Fibroblast of lung (primary cell): ENCODE measurements at places on chromosomes 2 and 18. TPM values are rescaled to one million over a fixed set of nuclear protein-coding genes. Genes with fewer than 3 reads are reported as not detected.

RAB6D gene
- total RNA-seq, result under 0.01 TPM in 1 of 2 replicates, not detected in the other

GRCh38 chr18:10041180-10041579 is 127.4 kb downstream of the VAPA start:
- peak; percentile 96 for DNase-seq

SRSF7 gene
- 69.9 and 118 TPM in 2 replicates for total RNA-seq

DNA sequence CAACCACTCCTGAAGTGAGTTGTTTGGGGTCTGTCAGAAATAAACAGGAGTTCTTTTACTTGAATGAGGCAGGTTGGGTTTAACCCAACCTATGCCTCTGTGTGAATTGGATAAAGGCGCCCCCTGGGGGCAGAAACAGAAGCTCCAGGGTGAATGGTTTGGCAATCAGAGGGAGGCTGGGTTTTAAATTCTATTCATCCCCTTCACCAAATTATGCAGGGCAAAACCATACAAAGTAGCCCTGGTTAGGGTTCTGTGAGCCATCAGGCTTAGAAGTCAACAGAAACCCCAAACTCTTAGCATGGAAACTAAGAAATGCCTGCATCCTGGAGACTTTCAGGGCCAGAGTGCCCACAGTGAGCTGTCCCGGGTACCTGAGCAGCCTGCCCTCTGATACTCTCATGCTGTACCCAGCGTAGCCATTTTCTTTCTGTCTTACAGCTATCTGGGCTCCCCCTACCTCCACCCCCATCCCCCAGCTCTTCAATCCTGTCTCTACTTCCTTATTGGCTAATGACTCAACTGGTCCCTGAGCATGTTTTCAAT is 241.5 kb downstream of the ICOS start:
- DNase-seq, result peak; percentile 9

GRCh38 chr2:215028231-215028630 is 110.2 kb downstream of the ABCA12 start:
- peak; percentile 42 for DNase-seq

DNA sequence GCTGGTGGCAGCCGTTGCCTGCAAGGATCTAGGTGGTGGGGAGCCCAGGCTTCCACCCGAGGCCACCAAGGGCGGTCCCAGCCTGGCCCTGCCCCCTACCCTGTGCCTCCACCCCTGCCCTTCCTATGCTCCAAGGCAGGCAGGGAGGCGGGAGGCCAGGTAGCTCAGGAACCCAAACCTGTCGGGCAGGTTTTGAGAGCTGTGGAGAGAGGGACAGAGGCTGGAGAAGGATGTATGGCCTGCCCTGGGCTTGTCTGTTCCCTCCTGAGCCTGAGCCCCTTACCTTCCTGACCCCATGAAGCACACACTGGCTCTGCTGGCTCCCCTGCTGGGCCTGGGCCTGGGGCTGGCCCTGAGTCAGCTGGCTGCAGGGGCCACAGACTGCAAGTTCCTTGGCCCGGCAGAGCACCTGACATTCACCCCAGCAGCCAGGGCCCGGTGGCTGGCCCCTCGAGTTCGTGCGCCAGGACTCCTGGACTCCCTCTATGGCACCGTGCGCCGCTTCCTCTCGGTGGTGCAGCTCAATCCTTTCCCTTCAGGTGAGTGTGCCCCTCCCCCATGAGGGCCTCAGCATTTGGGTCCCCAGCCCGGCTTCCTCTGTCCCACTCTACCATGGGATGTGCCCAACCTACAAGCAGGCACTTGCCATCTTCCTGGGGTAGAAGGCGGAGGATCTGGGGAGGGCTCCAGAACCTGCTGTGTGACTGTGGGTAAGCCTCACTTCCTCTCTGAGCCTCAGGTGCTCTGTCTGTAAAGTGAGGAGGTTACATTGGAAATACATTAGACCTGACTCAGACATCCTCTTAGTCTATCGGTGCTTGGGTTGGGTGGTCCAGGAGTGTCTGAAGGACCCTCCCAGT is at the start of gene PROM2:
Gene PROM2, plus strand, starts transcription at position 159 of the 860 bp plus-strand sequence. Its CDS starts 137 bp downstream, at position 296.
- no peak for DNase-seq

TANC1 gene
- total RNA-seq, result 30.8 and 41.9 TPM in 2 replicates

DNA sequence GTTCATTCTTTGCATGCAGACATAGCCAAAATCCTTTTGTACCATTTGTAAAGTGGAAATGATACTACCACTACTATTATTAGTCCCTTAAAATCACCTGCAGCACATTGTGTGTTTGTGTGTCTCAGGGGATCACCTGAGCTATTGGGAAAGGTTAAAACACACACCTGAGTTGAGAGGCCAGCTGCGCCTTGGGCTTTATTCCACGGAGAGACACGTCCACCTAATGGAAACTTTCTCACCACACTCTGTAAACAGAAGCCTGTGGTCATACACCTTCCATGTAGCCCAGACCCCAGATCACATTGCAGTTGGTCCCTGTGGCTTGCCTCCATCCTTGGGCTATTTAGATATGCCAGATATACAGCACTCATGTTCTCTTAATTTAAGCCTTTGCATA is 81.8 kb upstream of the SH3BP4 start:
- no peak for DNase-seq

- DNase-seq, result no peak
These were observed 49.5 kb downstream of the LBH start for GRCh38 chr2:30280596-30281434.

DNA sequence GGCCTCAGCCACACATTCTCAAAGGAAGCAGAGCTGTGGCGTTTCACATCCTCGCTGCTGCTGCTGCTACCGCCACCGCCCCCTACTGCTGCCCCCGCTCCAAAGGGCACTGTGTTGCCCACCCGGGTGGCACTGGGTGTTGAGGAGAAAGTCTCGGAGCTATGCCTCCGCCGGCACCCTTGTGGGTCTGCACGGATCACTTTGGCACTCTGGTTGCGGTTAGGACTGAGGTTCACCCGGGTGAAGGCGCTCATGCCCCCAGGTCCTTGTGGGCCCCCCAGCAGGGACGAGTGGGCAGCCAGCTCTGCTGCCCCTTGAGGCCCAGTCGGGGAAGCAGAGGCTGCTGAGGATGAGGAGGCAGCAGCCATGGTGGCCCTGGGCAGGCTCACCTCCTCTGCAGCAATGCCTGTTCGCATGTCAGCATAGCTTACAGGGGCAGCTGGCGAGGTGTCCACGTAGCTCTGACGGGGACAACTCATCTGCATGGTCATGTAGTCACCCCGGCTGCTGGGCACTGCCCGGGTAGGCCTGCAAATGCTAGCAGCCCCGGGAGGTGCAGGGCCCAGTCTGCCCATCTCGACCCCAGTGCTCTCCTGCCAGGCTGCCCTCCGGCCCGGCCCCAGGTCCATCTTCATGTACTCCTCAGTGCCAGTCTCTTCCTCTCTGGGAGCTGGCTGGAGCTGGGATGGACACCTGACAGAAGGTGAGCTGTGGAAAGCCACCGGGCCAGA is 4.2 kb downstream of the IRS1 start:
- DNase-seq, result peak; percentile 40

CRYBA2 gene
- total RNA-seq, result not detected in 2 replicates

DNA sequence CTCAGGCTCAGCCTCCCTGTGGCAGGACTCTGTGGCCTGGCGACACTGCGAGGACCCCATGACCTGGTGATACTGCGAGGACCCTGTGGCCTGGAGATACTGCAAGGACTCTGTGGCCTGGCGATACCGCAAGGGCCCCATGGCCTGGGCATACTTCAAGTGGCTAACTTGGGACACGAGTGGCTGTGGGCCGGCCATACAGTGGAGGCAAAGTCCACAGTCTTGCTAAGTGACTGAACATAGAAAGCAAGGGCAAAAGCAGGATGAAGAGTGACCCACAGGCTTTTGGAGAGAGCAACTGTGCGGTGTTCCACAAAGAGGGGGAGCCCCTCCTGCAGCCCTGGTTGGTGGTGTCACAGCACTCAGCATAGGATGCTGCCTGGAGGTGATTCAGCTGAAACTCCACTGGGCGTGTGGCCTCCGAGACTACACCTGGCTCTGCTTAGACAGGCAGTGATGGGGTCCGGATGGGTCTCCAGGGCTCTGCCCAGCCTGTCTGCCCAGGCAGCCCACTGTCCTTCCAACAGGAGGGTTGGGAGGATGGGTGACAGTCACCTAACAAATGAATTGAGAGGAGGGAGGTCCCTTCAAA is 691.0 kb upstream of the HS6ST1 start:
- DNase-seq, result no peak

AGXT gene
- total RNA-seq, result not detected in 2 replicates

DNA sequence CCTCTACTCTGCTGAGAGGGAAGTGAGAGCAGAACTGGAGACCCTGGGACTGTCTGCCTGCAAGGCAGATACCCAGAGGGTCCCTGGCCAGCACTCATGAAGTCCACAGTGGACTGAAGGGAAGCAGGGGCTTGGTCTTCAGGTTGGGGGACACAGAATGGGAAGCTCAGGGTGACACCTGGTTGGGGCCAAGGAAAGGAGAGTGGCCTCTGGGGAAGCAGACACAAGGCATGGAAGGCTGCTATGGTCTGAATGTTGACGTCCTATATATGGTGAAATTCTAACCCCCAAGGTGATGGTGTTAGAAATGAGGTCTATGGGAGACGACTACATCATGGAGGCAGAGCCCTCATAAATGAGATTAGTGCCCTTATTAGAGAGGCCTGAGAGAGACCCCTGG is 69.3 kb downstream of the MRO start:
- no peak for DNase-seq

GRCh38 chr2:142980246-142981068 is 103.0 kb downstream of the KYNU start:
- DNase-seq, result peak; percentile 17

DNA sequence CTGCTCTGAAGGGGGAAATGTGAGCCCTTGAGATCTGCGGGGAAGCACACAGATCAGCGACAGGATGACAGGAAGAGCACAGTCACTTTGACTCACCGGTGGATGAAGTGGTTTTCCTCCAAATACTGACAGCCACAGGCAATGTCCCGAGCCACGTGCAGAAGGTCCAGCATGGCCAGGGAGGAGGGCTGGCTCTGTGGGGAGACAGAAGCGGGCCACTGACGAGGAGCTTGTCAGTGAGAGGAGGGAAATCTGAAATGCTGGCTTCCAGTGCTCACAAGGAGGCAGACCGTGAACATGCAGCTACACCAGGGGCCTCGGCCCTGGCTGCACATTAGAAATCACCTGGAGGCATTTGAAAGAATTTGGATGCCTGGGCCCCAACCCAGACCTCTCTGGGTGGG is 98.7 kb downstream of the CLIP4 start:
- DNase-seq, result no peak

- no peak for DNase-seq
These were observed 181.2 kb downstream of the NR4A2 start for GRCh38 chr2:156151351-156151750.

DNA sequence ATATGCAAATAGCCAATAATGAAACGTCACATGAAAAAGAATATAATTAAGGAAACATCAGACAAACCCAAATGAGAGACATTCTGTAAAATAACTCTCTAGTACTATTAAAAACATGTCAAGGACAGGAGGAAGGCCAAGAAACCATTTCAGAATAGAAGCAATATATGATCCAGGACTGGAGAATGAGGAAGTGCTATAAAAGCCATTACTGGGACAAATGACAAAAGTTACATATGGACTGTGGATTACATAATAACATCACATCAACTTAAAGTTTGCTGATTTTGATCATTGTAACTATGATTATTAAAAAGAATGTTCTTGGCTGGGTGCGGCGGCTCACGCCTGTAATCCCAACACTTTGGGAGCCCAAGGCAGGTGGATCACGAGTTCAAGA is 81.3 kb downstream of the CRACDL start:
- DNase-seq, result no peak

CACNB4 gene
- 0.66 and 2.1 TPM in 2 replicates for total RNA-seq

DNA sequence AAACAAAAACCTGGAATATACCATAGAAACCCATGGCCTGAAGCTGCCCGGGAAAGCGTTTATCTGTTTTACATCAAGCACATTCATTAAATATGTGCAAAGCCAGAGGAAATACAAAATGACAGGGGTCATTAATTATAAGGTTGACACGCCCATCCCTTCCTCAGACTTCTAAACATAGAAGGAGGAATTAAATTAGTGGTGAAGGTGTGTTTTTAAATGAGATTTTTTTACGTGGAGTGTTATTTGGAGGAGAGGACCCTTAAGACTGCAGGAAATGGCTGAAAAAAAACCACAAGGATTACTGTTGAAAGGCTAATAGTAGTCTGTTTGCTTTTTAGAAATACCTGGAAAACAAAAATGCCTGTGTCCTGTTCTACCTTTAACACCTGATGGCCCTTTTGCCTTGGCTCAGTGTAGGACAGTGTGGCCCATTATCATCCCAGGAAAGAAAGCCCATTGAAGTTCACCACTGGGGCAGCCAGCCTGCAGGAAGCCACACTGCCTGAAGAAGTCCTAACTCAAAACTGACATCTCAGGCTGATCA is 123.2 kb downstream of the EPHA4 start:
- DNase-seq, result no peak

GRCh38 chr18:11512096-11513025 is 97.0 kb upstream of the SLC35G4 start:
- no peak for DNase-seq

GRCh38 chr2:44799754-44800153 is 141.7 kb upstream of the SIX3 start:
- no peak for DNase-seq

GRCh38 chr2:119407430-119408220 is 24.0 kb upstream of the TMEM37 start:
- peak; percentile 72 for DNase-seq

GRCh38 chr2:10811517-10811916 is 1.1 kb downstream of the PDIA6 start:
- no peak for DNase-seq

TMEFF2 gene
- total RNA-seq, result 0.26 and 0.33 TPM in 2 replicates

DNA sequence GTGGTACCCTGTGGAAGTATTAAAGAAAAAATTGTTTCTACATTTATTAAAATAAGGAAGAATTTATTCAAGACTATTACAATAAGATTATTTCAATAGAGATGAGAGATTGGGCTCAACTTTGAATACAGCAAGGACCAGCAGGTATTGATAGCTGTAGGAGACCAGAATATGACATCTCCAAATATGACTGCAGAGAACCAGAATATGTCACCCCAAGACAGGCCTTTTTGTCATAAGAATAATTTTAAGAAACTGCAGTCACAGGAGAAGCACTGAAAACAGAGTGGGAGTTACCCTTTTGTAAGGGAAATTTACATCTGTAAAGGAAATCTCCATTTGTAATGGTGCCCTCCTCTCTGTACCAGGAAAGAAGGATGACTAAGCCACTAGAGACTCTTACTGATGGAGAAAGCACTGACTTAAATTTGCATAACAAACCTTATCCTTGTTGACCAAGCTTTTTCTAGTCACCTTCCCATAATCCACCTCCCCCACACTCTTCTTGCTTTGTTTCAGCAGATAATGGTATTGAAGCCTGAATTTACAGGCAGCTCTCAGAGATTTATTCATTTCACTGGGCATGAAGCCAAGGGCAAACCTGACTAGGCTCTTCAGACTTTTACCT is 145.1 kb upstream of the RMP24 start:
- no peak for DNase-seq

DNA sequence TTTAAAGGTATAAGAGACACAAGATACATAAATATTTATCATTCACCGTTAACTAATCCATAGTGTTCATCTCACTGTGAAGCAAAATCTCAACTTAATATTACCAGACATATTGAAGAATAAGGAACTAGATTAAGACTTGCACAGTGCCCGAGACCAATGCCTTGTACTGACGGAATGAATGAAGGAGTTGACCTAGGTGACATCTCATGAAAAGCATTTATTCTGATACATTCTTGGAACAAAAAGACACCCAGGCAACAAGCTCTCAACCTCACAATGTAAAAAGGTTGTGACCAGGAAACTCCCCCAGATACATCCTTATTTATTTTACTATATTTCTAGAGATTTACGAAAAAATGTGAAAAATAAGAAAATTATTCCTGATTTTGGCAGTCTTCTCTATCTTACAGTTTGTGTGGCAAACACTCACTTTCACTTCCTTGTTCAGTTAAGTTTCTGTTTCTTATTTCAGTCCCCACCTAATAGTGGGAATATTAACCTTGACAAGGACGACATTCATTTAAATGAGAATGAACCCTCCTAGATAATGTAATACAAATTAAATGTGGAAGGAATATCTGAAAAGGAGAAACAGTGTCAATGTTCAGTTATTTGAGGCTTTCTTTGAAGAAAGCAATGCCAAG is 28.4 kb downstream of the M1AP start:
- DNase-seq, result no peak
